Activated T-helper 17 cell treated with anti-CD3 and anti-CD28 coated beads, Interleukin-2, amount 50 U/mL, for 72 hours (primary cell): ENCODE measurements at places on chromosomes 5 and 9. TPM values are rescaled to one million over a fixed set of nuclear protein-coding genes. Genes with fewer than 3 reads are reported as not detected.

PLAC8L1 gene
- 0.45 TPM for total RNA-seq

SLC4A9 gene
- total RNA-seq = 0.26 TPM

BTNL8 gene
- total RNA-seq = not detected

GRCh38 chr9:84174486-84174885, 166.1 kb downstream of the SLC28A3 start:
- no peak for ATAC-seq

GRCh38 chr5:15807871-15808270, 307.9 kb downstream of the FBXL7 start:
- no peak for ATAC-seq

DNA sequence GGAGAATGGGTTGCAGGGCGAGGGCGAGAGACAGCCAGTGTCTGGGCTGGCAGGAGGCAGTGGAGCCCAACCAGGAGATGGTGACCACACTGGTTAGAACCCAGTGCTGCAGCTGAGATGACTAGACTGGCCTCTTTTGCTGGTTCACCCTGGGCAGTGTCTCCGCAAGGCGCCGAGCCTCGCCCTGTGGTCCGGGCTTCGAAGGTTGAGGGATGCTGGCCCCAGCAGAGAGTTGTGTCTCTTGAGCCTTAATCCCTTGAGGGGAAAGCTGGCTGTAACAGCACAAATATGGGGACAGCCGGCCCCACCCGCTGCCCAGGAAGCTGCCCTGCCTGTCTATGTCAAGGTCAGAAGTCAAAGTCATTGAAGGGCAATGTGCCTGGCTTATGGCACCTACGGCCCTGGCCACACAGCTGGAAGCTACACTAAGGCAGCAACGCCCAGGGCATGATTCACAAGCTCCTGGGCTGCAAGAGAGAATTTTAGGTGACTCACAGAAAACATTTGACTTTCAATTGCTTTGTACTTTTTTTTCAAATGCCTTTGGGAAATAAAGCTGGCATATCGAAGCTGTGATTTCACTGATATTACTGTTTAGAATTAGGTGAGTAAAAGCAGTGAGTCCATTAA, 33.3 kb downstream of the NKX2-5 start:
- no peak for ATAC-seq

DNA sequence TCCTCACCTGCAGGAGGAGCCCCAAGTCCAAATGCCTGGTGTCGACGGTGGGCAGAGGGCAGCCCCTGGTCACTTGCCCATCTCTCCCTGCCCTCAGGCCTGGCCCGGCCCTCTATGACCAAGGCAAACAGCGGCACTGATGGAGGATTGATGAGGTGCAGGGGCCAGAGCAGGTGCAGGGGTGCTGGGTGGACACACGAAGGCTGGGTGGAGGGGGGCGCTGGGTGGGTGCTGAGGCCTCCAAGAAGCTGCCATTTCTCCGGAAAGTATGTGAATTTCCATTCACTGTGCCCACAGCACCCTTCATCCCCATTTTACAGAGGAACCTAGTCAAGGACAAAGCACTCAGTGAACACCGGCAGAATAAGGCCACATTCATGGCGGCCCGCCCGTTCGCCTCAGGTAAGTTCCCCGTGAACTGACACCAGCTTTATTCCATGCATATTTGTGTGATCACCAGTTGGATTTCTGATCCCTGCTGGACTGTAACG, 143.8 kb upstream of the PPP1R26 start:
- no peak for ATAC-seq

DNA sequence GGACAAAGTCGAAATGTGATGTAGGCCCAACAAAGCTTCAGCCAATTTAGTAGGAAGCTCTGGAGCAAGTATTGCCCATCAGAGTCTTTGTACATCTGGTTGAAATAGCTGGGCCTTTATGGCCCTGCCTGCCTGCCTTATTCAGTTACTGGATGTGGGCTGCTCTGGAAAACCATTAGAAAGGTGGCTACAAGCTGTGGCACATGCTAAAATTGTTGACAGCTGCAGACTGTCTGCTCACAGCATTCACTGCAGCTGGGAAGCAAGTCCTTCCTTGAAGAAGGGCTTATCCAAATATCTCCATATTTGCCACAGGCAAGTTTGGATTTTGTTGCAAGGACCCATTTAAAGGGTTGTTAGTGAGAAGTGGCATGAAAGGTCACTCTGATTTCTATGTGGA, 24.4 kb downstream of the SMIM15 start:
- no peak for ATAC-seq

DNA sequence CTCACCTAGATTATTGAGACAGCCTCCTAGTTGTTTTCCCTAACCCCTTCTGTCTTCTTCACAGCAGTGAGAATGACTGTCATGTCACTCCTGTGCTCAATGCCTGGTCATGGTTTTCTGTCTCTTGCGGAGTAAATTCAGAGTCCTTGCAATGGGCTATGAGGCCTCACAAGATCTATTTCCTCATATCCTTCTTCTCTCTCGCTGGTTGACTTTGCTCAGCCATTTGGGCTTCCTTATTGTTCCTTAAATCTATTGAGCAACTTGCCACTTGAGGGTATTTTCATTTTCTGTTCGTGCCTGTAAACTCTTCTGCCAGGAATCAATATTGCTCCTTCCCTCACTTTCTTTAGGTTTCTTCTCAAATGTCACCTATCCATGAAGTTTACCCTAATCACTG, 9.0 kb downstream of the PPP3R2 start:
- no peak for ATAC-seq

- ATAC-seq = no peak
Observed at GRCh38 chr9:104869811-104870210, 58.1 kb downstream of the ABCA1 start.

DNA sequence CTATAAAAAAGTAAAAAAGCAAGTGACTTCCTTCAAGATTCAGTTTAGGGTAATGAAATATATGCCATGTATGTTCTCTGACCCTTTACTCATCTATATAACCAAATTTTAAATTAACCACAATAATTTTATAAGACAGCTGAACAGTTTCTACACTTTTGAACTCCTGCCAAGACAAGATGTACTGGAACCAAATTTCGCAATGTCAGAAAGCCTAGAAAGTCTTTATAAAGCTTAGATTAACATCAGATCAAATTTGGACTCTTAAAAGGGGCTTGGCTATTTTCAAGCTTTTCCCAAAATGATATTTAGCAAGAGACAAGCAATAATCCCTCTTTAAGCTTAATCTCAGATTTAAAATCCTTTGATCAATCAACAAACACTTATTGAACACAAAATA, 362.6 kb downstream of the PTPRD start:
- no peak for ATAC-seq

- ATAC-seq = no peak
Observed at GRCh38 chr9:124858330-124859046, 3.3 kb downstream of the RPL35 start.
